WTC11 (cell line): ENCODE measurements at places on chromosomes 7 and 10.
A peak's percentile ranks its signal among the peaks of the same experiment; 100 is the strongest.

GRCh38 chr7:48708635-48709034 lies 215.7 kb upstream of the CDC14C start:
- peak; percentile 26 for DNase-seq

DNA sequence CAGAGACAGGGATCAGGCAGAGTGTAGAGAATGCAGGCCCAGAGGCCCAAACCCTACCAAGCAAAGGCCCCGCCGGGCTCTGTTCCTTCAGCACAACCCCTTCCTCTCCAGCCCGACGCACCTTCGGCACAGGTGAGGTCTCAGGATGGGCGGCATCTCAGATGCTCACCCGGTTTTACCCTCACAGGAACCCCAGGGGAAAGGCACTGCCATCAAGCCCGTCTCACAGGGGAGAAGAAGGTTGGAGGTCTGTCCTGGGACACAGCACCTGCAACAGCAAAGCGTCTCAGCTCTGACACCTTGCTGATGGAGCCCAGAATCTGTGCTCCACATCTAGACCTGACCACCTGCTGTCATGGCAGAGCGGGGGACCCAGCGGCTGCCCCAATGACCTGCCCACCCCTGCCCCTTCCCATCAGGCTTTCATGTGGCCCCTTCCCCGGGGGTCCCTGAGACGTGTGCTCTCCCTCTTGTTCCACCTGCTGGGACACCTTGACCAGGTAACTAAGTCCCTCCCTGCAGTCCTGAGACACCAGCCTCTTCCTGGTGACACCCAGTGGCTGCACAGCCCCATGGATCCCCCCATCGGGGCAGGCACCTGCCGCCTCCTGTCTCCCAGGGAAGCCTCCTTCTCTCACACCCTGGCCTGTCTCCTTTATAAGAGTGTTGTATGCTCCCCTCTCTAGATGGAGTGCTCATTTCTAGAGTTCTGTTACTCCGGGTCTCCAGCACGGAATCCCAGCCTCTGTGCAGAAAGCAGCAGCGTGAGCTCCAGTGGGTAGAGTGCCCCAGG lies 315.6 kb downstream of the DNAJB6 start:
- DNase-seq, result no peak

DNA sequence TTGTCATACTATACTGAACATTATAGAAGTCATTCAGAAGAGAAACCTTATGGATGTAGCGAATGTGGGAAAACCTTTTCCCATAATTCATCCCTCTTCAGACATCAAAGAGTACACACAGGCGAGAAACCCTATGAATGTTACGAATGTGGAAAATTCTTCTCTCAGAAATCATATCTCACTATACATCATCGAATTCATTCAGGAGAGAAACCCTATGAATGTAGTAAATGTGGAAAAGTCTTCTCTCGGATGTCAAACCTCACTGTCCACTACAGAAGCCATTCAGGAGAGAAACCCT lies 19.4 kb downstream of the RBAK start:
- DNase-seq, result no peak

GRCh38 chr10:30734901-30735300 lies 105.3 kb upstream of the LYZL2 start:
- no peak for DNase-seq

DNA sequence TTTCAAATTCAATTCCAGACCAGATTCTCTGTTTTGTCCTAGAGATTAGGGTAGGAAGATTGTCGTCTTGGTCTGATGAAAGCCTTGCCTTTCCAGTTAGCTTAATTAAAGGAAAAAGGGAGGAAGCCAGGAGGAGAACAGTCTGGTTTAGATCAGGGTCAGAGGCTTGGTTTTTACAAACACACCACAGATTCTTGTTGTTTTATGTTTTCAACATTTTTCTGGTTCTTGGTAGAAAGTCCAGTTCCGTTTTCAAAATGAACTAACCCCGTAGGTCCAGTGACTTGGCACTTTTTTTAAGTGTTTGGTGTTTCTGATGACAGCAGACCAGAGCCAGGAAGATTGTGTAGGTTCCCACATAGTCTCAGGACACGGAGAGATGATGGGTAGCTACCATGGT lies 167.1 kb upstream of the INHBA start:
- DNase-seq, result no peak

GRCh38 chr7:141685285-141686023 lies 16.5 kb downstream of the DENND11 start:
- DNase-seq, result no peak

- DNase-seq, result no peak
These were observed 127.9 kb upstream of the NRBF2 start for GRCh38 chr10:63005246-63005645.

- no peak for DNase-seq
These were observed 14.6 kb upstream of the AQP1 start for GRCh38 chr7:30896783-30897637.

DNA sequence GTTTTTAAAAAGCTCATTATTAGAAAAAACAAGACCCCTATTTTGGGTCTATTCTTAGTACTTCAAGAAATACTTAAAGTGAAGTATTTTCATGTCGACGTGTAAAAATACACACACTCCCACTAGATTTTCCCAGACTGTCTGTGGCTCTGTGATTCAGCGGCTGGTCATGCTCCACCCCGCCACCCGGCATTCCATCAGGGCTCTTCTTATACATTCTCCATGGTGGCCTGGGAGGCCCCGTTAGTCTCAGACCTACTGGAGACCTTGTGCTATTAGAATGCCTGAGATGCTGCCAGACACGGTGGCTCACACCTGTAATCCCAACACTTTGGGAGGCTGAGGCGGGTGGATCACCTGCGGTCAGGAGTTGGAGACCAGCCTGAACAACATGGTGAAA lies 13.1 kb downstream of the TECPR1 start:
- no peak for DNase-seq

DNA sequence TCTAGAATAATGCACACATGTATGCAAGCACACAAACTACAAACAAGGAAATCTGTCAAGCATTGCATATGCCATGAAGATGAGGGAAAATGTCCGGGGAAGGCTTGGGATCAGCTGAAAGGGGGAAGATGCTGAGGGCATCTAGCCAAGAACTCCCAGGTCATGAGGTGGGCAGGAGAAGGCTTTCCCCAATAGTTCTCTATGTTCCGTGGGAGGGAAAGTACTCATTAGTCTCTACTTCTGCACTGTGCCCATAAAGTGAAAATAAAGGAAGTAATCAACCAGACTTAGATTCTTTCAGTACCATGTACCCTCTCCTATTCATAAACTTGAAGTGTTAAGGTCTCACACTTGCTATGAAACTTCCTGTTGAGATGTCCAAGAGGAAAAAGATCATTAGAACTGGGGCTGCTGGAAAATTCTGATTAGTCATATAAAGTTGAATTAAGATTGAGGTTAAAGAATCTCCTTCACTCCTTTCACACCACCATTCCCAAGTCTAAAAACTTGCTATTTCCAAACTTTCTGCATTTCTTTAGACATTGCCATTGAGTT lies 17.1 kb upstream of the LIPF start:
- DNase-seq, result no peak

DNA sequence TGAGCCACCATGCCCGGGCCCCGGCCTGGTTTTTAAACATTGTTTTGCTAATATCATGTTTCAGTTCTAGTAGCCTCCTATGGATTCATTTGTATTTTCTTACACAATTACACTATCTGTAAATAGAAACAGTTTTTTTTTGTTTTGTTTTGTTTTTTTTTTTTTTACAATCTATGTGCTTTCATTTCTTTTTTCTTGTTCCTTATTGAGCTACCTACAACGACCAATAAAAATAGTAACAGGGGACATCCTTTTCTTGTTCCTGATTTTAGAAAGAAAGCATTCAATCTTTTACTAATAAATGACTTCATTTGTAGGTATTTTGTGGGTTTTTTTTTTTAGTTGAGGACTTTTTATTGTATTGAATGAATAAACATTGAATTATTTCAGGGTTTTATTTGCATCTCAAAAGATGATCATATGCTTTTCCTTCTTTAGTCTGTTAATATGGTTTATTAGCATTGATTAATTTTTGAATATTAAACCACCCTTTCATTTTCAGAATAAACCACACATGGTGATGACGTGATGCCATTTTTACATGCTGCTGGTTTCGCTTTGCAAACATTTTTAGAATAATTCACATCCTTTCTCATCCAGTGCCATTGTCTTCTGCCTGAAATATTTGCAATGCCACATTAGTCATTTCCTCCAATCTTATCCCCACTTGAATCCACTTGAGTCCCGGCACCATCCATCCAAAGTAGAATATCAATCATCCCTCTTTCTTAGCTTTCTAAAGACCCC lies 18.1 kb upstream of the AKR1E2 start:
- DNase-seq, result no peak

DNA sequence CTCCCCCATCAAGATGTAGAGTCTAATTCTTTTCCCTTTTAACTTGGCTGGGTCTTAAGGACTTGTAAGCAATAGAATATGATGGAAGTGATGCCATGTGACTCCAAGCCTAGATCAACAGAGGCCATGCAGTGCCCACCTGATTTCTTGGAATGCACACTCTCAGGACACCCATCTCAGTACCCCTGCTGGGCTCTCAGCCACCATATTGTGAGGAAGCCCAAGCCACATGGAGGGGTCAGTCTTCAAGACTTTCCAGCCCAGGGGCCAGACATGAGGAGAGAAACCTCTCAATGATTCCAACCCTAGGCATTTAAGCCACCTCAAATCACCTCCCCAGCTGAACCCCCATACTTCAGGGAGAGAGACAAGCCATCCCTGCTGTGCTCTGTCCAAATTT lies 62.2 kb upstream of the CARD11 start:
- no peak for DNase-seq

GRCh38 chr10:123501148-123501547 lies 165.0 kb upstream of the GPR26 start:
- no peak for DNase-seq

DNA sequence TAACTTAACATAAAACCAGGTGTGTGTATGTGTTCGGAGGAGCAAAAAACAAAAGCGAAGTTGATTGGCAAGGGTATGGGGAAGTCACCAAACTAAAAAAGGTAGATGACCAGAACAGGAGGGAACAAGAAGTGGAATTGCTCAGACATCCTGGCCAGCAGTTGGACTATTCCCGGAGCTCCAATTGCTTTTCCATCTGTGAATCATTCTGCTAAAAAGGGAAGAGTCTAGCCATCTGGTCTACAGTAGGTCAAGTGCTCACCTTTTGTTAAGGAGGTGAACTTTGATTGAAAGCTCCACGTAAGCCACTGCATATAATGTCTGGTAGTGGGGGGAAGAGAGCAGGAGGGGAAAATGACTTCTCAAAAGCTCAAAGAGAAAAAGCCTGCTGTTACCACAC lies 50.0 kb upstream of the BET1 start:
- no peak for DNase-seq

DNA sequence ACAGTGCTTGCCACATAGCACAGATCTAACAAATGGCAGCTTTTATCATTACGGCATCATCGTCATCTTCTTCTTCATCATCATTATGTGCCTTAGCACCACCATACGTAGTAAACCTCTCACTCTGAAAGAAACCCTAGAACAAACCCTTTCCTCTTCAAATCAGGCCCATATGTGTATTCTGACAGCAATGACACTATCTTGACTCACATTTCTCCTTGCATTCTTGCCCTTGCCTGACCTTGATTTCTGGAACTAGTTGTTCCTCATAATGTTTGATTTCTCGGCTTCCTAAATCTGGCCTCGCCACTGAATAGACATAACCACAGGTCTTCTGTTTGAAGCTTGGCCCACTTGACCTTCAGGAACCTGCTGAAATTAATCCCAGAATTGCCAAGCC lies 115.3 kb downstream of the DGKI start:
- DNase-seq, result no peak

DNA sequence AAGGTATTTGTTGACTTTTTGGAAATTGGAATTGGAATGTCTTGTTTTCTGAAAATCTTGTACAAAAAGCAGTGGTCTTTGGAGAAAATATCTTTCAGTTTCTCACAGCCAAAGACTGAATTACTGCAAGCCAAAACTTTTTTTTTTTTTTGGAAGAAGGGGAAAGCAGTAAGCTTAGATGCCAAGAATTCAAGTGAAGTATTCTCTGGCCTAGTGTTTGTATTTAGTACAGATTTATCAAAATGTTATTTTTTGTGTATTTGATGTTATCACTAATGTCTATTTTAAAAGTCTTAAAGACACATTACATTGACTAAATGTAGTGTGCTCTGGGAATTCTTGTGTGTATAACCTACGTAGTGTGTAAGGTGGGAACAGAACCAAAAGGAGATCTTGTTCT lies 6.2 kb downstream of the TET1 start:
- no peak for DNase-seq

DNA sequence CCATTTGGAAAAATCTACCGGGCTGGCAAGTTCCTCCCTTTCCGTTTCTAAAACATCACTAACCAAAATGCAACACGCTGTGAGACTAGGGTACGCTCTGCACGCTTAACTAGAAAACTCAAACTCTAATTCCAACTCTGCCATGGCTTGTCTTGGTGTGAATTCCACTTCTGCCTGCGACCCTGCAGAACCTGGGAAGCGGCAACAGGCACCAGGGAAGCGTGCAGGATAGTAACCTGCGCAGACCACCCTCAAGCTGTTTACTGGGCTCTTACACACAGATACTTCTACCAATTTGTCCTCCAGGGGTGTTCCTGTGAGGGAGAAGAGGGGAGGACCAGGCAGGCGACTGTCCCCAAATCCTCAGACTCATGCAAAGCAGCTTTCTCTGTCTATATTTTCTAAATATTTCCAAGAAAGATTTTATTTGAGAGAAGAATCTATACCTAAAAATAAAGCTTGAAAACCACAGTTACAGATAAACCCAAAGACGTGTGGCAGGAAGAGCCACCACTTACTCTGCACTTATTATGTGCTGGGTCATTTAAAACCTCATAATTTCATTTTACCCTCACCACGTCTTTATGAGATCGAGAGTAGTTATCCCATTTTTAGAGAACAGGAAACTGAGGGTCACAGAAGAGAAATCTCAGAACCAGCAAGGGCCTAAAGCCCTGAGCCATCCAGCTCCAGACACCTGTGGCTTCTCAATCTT lies 52.9 kb downstream of the CPXM2 start:
- no peak for DNase-seq

DNA sequence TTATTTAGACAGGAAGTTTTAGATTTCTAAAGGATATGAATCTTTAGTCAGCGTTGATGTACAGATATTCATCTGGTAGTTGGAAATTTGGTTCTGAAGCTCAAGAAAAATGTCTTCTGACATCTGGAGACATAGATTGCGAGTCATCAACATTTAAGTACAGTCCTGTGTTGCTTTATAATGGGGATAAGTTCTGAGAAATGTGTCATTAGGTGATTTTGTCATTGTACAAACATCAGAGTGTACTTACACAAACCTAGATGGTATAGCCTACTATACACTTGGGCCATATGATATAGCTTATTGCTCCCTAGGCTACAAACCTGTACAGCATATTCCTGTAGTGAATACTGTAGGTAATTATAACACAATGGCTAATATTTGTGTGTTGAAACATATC lies 49.6 kb upstream of the UBN2 start:
- DNase-seq, result no peak

DNA sequence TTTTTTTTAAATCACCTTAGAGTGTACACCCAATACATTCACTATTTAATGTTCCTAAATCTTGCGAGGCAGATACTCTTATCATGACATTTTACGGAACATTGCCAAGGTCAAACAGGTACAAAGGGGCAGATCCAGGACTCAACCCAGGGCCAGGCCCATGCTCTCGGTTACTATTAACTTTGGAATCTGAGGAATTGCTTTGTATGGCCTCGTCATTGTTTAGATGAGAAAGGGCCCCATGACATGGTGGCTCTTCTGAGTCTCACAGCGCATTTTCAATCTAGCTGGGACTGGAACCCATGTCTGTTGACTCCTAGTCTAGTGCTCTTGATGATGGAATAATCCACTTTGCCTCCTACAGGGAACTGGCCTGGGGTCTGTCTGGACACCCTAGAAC lies 59.1 kb downstream of the GATA3 start:
- DNase-seq, result no peak

- DNase-seq, result no peak
These were observed 18.5 kb upstream of the ERLIN1 start for GRCh38 chr10:100204370-100204769.

- DNase-seq, result no peak
These were observed 1183.7 kb upstream of the CELF2 start for GRCh38 chr10:9833942-9834341.
